ENCODE measurements at places on chromosomes 5 and 9. TPM values are rescaled to one million over a fixed set of nuclear protein-coding genes. Genes with fewer than 3 reads are reported as not detected.

LCN10 gene
- polyA plus RNA-seq = 0.39 TPM

LRRC19 gene
- polyA plus RNA-seq = 0.11 TPM

RICTOR gene
- 5.8 TPM for polyA plus RNA-seq

CTXN3 gene
- polyA plus RNA-seq = not detected

ACOT12 gene
- polyA plus RNA-seq = not detected

EMB gene
- 40.2 TPM for polyA plus RNA-seq

PLPPR1 gene
- not detected for polyA plus RNA-seq

Data from GM12878 (cell line).